ENCODE measurements at places on chromosomes 5 and 9. TPM values are rescaled to one million over a fixed set of nuclear protein-coding genes. Genes with fewer than 3 reads are reported as not detected.

- H3K4me3 ChIP-seq: no peak overlapping the region
- no peaks in the 10 kb centered on the region for H3K27me3 ChIP-seq
- no peak for DNase-seq
- no peaks in the 10 kb centered on the region for H3K36me3 ChIP-seq
These were observed 220.5 kb upstream of the ADRA1B start for GRCh38 chr5:159695741-159696294.

DNA sequence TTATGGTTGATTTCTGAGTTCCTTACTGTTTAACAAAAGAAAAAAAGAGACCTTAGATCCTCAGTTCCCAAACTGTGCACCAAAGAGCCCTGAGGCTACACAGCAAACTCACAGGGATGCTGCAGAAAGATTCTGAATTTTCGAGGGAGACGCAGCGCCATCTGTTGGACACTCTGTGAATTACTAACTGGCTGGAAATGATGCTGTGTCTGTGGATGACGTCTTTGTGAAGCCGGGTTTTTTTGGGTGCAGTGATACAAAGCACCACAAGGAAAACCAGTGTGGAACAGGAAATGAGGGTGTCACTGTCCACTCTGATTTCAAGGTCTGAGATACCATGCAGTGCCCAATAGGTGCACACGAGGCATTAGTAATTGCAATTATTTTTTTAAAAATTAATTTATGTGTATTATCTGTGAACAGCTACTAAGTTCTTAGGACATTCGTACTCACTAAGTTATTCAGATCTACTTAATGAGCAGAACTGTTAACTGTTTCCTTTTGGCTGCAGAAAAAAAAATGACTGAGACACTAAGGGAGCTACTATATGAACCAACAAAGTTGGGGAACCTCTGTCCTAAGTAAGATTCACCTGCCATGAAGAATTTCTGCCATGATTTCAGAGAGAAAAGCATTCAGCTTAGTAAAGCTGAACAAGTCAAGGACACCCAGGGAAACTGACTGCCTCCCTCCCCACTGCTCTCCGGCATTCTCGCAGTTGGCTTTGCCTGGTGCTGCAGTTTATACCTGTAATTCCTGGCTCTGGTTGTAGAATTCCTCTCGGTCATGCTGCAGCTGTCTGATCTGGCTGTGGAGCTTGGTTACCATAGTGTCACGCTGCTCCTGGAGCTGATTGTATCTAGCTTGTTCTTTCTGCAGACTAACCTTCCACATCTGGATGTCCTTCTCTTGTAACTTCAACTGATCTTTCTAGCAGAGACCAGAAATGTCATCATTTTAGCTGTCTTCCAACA, 23.4 kb downstream of the SPACA9 start:
- H3K27ac ChIP-seq: no peak overlapping the region
- H3K4me1 ChIP-seq: no peaks in the 10 kb centered on the region
- DNase-seq: no peak
- no peaks in the 10 kb centered on the region for H3K27me3 ChIP-seq

GRCh38 chr5:14178671-14179211, 35.6 kb downstream of the TRIO start:
- H3K4me3 ChIP-seq: no peak overlapping the region
- peaks cover 26% of the 10 kb centered on the region for H3K4me1 ChIP-seq
- no peaks in the 10 kb centered on the region for H3K36me3 ChIP-seq

- no peak overlapping the region for H3K27ac ChIP-seq
- H3K27me3 ChIP-seq: no peaks in the 10 kb centered on the region
- peaks cover 33% of the 10 kb centered on the region for H3K4me1 ChIP-seq
- H3K4me3 ChIP-seq: no peak overlapping the region
- H3K36me3 ChIP-seq: peaks cover 36% of the 10 kb centered on the region
- DNase-seq: no peak
These were observed 94.6 kb downstream of the RAPGEF1 start for GRCh38 chr9:131645078-131645776.

DNA sequence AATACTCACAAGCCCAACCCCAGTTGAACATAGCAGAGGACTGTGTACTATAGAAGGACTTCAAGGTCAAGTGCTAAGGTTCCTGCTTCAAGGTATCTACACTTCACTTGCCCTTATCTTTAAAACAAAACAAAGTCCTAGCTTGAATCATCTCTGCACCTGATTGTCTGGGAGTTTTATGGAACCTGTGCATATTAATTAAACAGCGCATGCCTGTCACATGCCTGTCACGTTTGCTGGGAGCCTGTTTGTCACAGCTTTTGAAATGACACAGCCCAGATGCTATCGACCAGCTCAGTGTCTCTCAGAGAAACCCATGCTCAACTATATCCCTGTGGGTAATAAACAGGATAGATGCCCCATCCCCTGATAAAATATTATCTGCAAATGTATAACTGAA, 476.0 kb downstream of the ZSWIM6 start:
- H3K27me3 ChIP-seq: no peaks in the 10 kb centered on the region
- H3K4me1 ChIP-seq: no peaks in the 10 kb centered on the region
- no peak for DNase-seq
- no peak overlapping the region for H3K4me3 ChIP-seq
- H3K36me3 ChIP-seq: no peaks in the 10 kb centered on the region

GRCh38 chr9:1157836-1158235, 107.7 kb downstream of the DMRT2 start:
- H3K4me1 ChIP-seq: no peaks in the 10 kb centered on the region
- H3K4me3 ChIP-seq: no peak overlapping the region
- DNase-seq: no peak
- no peaks in the 10 kb centered on the region for H3K27me3 ChIP-seq
- no peaks in the 10 kb centered on the region for H3K36me3 ChIP-seq

DNA sequence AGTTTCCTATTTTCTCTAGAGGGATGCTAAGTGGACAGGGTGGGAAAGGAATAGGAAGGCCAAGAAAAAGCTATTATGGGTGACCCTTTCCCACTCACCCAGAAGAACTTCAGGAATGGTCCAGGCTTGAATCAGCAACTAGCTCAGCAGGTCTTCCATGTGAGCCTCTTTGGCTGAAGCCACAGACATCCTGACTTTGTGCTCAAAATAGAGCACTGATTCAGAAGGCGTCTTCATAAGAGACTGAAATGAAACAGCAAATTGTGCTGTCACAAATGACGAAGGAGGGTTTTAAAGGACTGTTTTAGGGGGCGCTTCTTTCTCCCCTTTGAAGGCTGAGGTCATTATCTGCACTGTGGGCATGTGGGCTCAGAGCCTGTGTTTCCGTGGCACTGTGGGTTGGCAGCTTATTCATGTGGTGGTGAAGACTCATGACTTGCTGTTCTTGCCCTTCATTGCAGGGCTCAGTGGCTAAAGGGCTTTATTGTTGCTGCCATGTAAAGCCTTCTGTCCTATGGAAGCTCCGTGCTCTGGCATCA, 65.8 kb upstream of the NFIL3 start:
- H3K4me1 ChIP-seq: no peaks in the 10 kb centered on the region
- no peaks in the 10 kb centered on the region for H3K27me3 ChIP-seq
- no peak overlapping the region for H3K27ac ChIP-seq
- H3K36me3 ChIP-seq: no peaks in the 10 kb centered on the region
- no peak overlapping the region for H3K4me3 ChIP-seq

ADAM19 gene
- 8.1 TPM for total RNA-seq

All from upper lobe of left lung (tissue), 6 donors.